ENCODE measurements at places on chromosomes 7 and 10.

GRCh38 chr10:70130878-70131559, 1.6 kb downstream of the AIFM2 start:
- DNase-seq, result no peak

DNA sequence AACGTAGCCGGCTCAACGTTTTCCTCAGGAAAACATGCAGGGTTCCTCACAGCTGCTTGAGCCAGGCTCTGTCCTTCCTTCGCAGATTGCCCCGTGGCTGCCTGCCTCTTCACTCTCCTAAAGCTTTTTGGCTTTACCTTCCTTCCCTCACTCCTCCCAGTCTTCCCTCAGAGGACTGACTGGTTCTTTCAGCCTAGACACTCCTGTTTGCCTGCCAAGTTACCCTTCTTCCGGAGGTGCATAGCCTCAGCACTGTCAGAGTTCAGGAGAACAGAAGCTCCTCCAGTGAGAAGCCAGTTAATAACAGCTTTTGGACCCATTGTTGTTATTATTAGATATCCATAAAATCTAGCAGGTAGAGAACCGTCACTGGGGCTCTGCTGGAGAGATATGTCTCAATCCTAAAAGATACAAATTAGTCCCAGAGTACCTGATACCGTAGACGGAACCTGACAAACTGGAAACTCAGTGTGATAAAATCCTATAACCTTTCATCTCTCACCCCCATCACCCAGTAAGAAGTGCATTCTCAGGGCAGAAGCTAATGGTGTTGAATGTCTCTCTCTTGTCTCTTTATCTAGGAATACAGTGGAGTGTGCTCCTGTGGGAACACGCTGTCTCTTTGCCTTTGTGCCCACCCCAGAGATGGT, 79.6 kb downstream of the SND1 start:
- no peak for DNase-seq

- no peak for DNase-seq
Observed at GRCh38 chr7:33452805-33453502, 323.6 kb downstream of the BBS9 start.

DNA sequence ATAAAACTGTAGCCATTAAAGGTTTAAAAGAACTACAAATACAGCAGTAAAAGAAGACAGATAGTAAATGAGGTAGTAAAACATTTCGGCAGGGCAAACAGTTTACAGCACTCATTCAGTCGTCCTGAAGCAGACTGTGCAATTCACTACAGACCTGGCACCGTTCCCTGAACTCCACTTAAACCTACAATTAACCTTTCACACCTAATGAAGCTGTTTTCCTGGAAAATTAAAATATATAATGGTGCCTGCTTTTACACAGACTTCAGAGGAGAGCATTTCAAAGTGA, 335.3 kb downstream of the GFRA1 start:
- DNase-seq, result no peak

- no peak for DNase-seq
Observed at GRCh38 chr7:8384901-8385300, 48.5 kb upstream of the NXPH1 start.

DNA sequence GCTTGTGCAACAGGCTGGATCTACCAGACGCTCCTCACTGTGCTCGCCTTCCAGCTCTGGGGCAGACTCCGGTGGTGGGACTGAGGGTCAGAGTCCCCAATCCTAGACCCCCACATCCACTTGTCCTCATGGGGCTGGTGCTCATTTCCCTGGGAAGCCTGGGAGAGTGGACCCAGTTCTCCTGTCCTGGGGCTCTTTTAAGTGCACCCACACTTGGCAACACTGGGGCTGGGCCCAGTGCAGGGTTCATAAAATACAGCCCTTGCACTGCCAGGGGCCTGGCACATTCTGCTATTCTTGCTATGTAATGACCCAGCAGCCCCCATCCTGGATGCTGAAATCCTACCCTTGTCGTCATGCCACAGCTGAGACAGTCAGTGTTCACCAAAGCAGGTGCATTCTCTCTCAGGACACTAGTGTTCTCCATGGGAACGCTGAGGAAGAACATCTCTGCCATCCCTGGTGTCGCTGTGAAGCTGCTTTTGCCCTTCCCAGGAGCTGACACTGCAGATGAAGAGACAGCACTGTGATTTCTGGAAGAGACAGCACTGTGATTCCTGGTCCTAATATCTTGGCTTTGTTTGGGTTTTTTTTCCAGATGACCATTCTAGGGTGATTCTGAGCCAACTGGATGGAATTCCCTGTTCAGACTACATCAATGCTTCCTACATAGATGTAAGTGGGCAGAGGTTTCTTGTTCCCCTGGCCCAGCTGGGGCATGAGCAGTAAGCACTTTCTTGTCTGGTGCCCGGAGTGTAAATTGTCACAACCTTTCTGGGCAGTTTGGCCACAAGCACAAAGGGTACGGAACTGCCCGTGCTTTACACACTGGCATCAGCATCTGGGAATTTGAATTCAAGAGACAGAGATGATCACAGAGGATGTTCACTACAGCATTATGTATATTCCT, 65.6 kb downstream of the MKI67 start:
- DNase-seq, result no peak

GRCh38 chr7:141074162-141074991, 513 bp downstream of the TMEM178B start:
- no peak for DNase-seq

DNA sequence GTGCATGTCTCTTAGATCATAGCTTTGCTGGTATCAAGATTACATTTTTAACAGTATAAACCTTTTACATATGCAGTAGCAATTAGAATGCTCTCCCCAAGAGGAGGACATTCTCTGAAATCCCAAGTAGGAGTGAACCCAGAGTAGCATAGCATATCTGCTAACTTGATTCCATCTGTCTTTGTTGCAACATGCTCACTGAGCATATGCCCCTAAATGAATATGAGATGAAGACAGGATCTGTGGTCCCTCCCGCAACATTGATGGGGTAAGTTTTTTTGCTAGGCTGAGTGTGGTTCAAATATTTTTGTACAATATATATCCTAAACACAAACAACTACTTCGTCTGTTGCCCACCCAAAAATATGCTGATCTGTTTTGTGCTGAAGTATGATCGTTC, 534.2 kb upstream of the C7orf33 start:
- DNase-seq, result no peak

GRCh38 chr10:11993834-11994468, 48.7 kb downstream of the UPF2 start:
- no peak for DNase-seq

GRCh38 chr7:8176370-8177081, 85.4 kb downstream of the ICA1 start:
- peak; percentile 36 for DNase-seq

- no peak for DNase-seq
Observed at GRCh38 chr10:71635867-71636266, 83.7 kb downstream of the C10orf105 start.

GRCh38 chr7:100372256-100372655, 1.0 kb upstream of the PILRA start:
- no peak for DNase-seq

DNA sequence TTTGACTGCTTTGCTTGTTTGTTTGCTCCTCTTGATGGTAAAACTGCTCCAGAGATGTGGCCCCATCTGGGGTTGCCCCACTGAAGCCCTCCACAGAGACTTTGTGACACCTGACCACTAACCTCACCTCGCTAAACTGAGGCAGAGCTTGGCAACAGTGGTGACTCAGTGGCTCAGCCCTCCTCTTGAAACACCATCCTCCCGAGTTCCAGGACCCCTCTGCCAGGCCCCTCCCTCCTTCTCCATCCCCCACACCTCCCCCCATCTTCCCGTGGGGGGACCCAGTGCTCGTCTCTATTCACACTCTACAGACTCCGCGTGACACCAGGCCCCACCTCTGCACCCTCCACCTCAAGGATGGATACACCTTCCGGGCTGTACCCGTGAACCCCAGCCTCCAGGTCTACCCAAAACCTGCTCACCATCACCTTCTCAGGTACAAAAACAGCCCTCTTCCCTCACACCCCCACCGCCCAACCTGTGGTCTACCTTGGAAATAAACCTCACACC, 19.0 kb upstream of the RET start:
- DNase-seq, result no peak

- DNase-seq, result no peak
Observed at GRCh38 chr10:9950070-9950469, 1067.6 kb upstream of the CELF2 start.

DNA sequence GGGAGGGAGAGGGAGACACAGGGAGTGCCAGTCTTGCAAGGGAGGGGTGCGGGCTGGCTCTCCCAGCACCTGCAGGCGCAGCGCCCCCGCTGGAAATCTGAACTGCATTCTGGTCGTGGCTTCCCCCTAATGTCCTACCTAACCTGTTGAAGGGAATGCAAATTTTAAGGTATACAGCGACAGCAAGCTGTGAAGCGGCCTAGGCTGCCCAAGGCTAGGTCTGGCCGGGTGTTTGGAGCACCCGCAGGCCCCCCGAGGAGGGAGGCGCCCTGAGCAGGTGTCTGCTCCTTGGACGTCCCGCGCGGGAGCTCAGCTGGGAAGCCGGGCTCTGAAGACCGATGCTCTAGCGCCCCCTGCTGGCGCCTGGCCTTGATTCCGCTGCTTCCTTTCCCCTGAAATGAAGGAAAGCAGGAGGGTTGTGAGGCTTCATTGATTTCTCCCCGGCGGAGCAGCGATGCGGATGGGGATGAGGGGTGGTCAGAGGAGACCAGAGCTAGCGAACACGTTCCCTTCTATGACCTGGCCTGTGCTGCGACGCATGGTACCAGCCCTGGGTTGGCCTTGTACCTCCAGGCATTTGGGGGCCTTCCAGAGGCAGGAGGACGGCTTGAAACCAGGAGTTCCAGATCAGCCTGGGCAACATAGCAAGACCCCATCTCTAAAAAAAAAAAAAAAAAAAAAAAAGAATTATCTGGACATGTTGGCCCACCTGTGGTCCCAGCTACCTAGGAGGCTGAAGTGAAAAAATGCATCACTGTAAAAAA, 601.3 kb downstream of the GALNT17 start:
- DNase-seq, result peak; percentile 60

- no peak for DNase-seq
Observed at GRCh38 chr10:37856881-37857286, 526 bp downstream of the ZNF248 start.

DNA sequence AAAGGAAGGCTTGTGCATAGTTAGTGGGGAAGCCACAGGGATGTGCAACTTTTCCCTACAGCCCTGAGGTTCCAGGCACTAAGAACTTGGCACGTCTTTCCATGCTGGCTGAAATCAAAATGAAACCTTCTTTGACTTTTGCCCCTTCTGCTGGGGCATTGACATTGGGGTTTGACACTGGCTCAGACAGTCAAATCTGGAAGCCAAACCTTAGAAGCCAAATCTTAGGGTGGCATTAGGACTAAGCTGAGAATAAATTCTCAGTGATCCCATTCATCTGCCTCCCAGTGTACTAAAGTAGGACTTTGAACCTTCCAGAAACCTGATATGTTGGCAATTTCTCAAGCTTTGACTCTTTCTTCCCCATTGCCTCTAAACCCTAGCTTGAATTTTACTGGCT, 31.3 kb upstream of the INSYN2A start:
- DNase-seq, result no peak

GRCh38 chr7:22759721-22760120, 32.7 kb downstream of the IL6 start:
- DNase-seq, result no peak

- DNase-seq, result no peak
Observed at GRCh38 chr10:102106998-102107397, 13.2 kb downstream of the LDB1 start.

GRCh38 chr10:61313460-61313859, 139.7 kb downstream of the TMEM26 start:
- no peak for DNase-seq

- DNase-seq, result no peak
Observed at GRCh38 chr7:84194484-84195271, at the start of gene SEMA3A. Gene SEMA3A (minus strand): TSS chr7:84194789. CDS start chr7:84194586, 203 bp downstream.

DNA sequence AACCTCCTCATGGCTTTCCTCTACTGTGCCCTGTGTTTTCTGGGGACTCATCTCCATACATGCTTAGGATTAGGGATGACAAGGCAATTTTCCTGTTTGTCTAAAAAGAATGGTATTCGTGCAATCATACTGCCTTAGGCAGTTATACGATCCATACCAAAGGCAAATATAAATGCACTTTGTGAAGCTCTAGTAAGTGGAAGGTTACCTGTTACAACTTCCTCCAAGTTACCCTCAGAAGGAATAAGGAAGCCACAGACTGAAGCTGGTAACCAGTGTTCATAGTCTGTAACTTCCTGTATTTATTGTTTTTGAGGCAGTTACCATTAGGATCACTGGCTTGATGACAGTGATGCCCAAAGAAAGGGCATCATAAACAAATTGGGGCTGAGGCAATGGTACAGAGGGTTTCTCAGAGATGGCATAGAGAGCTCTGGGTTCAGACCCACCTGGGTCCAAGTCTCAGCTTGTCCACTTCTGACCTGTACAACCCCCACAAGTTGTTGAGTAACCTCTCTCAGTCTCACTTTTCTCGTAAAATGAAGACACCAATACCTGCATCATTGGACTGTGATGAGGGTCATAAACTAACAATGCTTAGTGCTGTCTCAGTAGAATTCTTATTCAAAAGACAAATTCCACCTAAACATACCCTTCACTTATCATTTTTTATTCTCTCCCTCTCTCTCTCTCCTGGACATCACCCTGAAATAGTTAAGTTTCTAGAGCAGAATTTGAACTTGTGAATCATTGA, 138.2 kb downstream of the ELMO1 start:
- no peak for DNase-seq

DNA sequence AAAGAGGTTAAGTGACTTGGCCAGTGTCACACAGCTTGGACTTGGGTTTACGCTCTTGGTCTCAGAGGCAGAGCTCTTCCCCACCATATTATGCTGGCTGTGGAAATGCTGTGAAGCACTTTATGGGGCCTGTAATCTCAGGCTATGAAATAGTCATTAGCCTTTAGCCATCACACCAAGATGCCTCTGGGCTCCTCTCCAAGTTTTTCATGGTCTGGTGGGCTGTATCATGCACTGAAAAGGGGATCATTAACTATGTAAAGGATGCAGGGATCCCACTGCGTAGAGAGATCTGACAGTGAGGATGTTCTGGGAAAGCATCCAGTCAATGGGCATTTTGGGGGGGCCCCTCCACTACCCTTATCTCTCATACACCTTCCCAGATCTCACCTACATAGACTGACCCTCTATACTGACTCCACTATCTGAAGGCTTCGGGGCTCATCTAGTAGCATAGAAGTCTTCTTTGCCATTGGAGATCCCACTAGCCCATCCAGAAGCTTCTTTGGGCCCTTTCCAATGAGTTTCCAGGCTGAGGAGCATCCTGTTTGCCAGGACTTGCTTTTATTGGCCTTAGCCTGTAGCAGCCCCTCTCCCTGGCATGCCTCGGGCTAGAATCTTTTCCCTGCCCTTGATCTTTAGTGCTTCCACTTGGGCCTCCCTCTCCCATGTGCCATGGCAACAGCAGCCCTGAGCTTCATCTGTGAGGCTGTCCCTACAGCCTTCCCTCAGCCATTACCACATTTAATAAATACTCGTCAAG, 19.6 kb downstream of the FRMPD2 start:
- DNase-seq, result no peak

Data from stimulated activated CD4-positive, alpha-beta T cell treated with anti-CD3 and anti-CD28 coated beads, Interleukin-15, amount 100 ng/mL, for 48 hours (primary cell).